HCEC 1CT (cell line): ENCODE measurements at places on chromosomes 11 and 22.
A peak's percentile ranks its signal among the peaks of the same experiment; 100 is the strongest.

DNA sequence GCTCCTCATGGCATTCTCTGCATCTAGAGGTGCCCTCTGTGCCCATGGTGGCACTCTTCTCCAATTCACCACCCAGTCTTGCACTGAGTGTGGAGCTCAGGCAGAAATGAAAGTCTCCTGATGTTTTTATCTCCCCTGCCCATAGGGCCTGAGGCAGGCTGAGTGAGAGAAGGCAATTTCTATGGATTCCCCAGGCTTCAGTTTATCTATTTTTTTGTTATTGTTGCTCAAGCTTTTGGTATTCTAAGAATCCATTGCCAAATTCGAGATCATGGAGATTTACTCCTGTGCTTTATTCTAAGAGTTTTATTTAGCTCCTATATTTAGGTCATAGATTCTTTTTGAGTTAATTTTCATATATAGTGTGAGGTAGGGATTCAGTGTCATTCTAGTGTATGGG is 40.7 kb downstream of the TSPAN18 start:
- DNase-seq = no peak

DNA sequence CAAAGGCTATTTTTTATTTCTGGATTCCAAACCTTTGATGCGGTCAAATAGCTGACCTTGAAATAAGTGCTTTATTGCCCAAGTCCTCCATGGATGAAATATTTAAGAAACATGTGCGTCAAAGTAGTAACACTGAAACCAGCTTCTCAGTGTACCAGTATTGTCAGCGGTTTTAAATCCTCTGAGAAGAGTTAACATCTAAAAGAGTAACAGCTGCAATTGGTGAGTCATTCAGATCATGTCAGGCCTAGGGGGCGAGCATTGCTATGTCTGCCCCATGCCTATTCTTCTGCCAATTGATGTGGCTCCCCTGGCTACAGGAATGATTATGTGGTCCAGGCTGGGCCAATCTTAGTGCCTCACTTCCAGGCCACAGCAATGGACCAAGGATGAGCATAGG is 263.3 kb upstream of the SORL1-AS1 start:
- no peak for DNase-seq

DNA sequence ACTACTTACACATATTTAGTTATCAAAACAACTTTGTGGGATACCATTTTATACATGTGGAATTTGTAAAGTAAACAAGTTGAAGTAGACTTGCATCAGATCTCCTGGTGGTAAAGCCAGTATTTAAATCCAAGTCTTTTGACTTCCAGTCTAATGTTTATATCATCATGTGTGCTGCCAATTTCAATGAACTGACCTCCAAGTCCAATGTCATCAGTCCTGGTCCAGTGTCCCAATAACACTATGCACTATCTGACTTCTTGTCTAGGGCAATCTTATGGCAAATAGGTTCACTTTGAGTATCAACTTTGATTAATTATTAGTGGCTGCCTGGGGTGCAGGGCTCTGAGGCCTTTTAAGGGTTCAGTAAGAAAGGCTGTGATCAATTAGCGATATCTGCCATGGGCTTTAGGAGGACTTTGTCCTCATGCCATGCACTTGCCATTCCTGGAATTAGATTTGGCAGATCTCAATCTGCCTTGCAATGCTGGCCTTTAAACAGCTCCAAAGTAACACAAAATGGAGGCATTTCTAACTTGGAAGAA is 9.6 kb upstream of the PTS start:
- DNase-seq = peak; percentile 75

DNA sequence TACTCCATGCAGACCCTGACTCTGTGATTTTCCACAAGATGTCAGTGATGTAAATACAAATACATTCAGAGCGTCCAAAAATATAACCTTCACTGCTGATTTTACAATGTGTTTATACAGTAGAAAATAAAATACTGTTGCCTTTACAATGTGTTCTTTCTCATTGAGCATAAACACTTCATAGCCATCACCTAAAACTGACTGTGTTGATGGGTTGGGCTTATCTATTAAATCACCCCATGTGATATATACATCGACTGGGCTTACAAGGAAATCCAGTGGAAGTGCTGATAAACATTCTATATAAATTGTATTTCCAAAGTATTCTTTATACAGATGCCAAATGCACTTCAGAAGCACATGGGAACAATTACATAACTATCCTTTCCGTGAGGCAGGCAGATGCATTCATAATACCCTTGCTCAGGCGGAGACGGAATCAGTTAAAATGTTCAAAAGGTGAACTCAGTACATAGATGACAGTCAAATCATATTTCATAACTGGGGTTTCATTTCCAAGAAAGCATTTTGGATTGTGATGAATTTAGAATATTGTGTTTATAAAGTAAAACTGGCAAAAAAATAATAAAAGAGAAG is 27.7 kb downstream of the DDI1 start:
- no peak for DNase-seq

DNA sequence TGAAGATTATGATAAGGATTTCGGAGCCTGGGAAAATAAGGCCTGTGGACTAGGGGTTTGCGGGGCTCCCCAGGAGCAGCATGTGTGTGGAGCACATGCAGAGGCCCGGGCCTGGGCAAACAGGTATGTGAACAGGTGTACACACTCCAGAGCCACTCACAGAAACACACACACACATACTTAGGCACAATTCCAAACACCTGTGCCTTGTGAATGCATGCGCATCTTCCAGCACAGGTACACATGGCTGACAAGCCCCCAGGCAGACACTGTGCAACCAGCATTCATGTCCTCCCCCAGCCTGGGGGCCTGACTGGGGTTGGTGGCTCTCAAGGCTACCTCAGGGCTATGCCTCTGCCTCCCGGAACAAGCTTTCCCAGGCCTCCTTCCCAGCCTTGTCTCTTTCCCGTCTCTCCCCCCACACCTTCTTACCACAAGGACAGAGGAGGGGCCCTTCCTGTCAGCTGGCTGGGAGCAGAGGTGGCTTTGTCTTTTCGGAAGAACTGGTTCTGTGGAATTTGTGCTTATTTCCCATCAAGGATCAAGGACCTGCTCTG is 2.6 kb upstream of the P2RY6 start:
- DNase-seq = no peak

- DNase-seq = no peak
Measured at GRCh38 chr22:40919446-40919845, 31.7 kb upstream of the RBX1 start.

DNA sequence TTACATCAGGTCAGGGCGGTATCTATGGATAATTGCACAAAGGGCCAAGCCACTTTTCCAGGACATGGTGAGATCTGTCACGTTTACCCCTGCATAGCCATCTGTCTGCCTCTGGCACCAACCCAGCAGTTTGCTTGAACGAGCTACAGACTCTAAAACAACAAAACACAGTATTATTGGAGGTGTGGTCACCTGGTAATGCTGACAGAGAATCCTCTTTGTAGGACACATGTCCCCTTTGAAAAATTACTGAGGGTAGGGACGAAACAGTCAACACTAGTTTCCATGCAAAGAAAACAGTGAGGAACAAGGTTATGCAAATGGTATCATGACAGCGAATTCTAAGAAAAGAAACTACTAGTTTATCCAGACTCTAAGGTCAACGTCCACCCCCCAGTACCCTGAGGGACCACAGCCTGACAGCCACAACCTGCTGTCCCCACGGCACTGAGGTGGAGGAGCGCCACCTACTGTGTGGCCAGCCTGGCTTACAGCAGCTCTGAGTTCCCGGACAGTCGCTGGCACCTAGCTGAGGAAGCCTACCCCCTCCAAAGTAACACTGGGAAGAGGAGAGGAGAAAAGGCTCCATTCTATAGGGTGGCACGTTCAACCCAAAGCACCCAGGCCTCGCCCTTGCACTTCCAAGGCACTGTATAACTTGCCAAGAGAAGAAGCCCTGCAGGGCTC is 117.4 kb upstream of the BID start:
- no peak for DNase-seq

- DNase-seq = no peak
Measured at GRCh38 chr11:2213384-2213842, 41.8 kb upstream of the TH start.

DNA sequence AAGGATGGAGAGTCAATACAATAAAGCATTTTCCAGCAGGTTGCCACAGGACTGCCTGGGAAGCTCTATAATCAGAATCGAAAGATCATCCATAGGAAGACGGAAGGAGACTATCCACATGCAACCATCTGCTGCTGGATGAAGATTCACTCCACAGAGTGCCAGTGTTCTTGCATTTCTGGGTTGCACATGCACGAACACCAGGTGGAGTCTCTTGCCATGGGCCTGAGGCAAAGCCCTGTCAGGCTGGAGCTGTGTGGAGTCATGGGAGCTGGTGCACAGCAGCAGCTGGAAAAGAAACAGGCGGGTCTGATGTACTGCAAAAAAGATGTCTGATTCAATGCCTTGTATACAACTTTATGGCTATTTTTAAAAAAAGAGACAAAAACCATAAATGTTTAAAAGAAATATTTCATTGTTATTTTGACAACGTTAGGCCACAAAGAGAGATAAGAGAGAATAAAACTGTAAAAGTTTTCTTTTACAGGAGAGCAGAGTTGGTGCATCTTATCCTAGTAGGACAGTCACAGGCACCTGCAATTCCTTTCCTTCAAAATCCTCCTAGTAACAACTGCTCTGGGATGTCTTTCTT is 12.9 kb upstream of the FAT3 start:
- DNase-seq = peak; percentile 15

DNA sequence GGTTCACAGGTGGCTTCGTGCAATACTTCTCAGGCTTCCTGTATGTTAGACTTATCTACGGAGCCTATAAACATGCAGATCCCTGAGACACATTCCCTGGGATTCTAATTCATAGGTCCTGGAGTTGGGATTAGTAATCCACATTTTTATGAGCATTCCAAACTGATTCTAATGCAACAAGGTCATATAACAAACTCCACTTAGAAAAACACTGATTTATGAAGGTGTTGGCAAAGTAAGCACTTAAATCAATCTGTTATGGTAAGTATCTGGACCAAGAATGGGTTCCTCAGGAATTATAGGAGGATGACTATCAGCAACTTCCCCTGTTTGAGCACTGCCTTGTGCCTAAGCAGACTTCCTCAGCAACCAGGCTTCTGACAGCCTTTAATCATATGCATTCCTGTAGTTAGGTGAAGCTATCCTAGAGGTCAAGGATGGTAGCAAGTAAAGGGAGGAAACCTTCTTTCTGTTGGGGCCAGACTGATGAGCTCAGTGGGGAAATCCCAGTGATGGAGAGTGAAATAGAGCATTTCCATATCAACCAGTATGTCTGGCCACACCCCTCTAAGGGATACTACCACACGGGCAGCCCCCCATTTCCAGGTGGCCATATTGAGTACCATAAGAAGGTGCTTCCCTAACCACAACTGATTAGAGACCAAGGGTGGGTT is 89.6 kb downstream of the RASSF10 start:
- DNase-seq = no peak

- DNase-seq = no peak
Measured at GRCh38 chr11:79461144-79461543, 20.3 kb upstream of the TENM4 start.

DNA sequence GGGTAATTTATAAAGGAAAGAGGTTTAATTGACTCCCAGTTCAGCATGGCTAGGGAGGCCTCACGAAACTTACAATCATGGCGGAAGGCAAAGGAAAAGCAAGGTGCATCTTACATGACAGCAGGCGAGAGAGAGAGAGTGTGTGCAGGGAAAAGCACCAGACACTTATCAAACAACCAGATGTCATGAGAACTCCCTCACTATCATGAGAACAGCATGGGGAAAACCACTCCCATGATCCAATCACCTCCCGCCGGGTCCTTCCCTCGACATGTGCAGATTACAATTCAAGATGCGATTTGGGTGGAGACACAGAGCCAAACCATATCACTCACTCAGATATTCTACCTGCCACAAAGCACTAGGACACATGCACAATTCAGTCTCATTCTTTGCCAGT is 48.1 kb upstream of the HMGXB4 start:
- DNase-seq = no peak

DNA sequence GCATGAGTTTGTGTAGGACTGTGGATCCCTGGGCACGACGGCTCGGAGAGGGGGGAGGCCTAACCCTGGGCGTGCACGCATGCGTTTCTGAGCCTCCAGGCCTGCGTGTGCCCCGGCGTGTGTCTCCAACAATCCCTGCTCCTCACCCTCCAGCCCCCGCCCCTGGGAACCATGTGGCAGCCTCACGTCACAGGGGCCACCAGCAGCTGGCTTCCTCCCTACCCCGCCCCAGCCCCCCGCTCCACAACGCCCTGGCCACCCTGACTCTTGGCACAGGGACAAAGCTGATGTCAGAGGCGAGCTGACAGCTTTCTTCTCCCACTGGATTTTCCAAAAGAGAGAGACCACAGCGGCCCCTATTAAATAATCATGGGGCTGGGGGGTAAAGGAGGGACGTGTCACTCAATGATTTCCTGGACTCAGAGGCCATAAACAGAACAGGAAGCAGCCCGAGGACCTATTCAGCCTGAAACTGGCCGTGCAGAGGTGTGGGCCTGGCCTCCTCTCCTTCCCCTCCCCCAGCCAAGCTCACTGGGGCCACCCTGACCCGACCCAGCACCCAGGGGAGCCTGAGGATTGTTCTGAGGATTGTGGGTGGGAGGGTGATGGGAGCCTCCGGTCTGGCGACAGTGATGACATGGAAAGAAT is 6.8 kb upstream of the LIF start:
- DNase-seq = no peak

DNA sequence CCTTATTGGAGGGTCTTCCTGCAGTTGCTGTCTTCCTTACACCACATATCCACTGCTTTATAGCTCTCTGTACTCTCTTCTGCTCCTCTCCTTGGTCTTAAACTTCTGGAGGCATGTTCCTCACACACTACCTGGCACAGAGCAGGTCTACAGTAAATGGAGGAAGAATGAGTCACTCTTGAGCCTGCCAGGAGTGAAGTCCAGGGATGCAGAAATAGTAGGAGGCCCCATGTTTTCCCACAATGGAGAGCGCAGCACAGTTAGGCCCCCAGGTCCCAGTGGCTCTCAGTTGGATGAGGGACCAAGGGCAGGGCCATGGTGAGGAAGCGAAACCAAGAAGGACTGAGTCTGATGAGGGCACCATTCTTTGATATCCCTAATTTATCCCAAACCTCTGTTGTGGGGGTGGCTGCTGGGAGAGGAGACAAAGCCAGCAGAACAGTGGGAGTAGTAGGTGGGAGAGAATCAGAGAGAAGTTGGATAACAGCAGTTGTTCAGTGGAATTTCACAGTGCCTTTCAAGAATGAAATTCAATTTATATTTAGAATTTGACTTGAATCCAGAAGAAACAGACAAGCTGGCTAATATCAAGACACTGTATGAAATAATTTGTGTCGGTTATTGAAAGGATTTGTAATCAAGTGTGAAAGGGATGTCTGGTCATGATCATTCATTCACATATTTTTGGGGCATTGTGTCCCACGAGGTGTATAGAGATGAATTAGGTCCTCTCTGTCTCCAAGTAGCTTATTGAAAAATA is 187.8 kb downstream of the HIPK3 start:
- DNase-seq = no peak

GRCh38 chr11:119149018-119149785 is at the start of gene ABCG4:
TSS of gene ABCG4 (plus strand) at chr11:119149052. CDS start at chr11:119149966, 914 bp downstream.
- DNase-seq = no peak

GRCh38 chr11:67179892-67180490 is 60.9 kb downstream of the KDM2A start:
- no peak for DNase-seq
